Mesothelial cell of epicardium (in vitro differentiated cells): ENCODE measurements at places on chromosomes 6 and 20.

GRCh38 chr6:74057326-74057725, 361.3 kb downstream of the CD109 start:
- no peak for DNase-seq

DNA sequence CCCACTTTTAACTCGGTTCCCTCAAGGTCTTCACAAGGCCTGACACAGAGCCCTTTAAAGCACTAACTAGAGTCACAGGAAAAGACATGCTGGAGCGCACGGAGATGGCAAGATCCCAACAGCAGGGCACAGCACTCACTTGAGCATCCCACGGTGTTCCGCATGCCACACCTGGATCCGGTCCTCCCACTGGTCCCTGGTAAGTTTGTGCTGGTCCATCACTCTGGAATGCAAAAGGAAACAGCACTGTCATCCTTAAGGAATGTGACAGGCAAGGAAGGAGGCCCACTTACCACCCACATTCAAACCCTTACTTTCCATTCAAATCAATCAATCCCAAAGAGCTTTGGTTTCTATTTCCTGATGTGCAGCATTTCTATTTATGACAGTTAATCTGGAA, 34.7 kb downstream of the EZR start:
- no peak for DNase-seq

- no peak for DNase-seq
Observed at GRCh38 chr6:129212081-129212480, 329.1 kb downstream of the LAMA2 start.

GRCh38 chr6:170008294-170008785, 256.9 kb downstream of the ERMARD start:
- no peak for DNase-seq

- DNase-seq: no peak
Observed at GRCh38 chr6:158839796-158840195, 20.6 kb upstream of the EZR start.

DNA sequence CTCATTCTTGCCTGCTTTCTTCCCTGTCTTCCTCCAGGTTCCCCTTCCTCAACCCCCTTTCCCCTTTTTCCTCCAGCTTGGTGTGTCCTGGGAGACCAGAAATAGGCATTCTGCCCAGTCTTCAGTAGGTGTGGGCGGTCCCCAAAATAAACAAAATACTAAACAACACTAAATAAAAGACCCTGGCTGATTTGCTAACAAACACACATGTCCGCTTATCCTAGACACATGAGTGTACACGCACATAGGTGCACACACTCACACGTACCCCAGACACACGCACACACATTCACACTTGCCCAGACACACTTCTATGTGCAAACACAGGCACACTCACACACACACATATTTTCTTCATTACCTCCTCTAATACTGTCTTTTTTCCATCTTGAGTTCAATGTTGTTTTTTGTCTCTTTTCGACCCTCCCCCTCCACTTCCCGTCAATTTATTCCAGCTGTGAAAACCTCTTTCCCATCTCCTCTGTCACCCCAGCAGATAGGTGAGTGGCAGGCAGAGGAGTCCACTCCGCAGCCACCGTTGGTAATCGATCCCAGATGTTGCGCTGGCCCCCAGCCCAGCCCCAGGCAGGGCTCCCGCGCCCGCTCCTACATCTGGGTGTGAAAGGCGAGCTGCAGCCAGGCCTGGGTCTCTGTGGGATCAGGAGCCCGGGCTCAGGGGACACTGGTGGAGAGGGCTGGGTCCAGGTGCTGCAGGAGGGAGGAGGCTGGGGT, 56.9 kb upstream of the FOXP4 start:
- peak; percentile 71 for DNase-seq

GRCh38 chr6:124977067-124977908, 15.1 kb downstream of the RNF217 start:
- no peak for DNase-seq

- no peak for DNase-seq
Observed at GRCh38 chr6:109023356-109023925, 71.2 kb downstream of the SESN1 start.

- no peak for DNase-seq
Observed at GRCh38 chr6:64221776-64222175, 586.2 kb downstream of the PHF3 start.

DNA sequence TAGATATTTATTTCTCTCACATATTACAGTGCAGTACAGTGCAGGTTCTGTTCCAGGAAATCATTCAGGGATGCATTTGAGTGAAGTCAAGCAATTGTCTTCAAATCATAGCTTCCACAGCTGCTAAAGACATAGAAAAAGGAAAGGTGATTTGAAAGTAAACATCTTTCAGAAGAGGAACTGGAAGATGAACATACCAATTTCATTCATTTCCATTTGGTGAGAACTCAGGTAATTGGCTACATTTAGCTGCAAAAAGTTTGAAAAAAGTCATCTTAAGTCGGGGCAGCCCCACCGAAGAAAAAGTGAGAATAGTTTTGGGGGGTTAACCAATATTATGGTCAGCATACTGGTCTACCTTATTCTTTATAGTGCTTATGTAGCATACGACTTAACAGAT, 61.4 kb upstream of the IL20RA start:
- DNase-seq: no peak

GRCh38 chr6:83472767-83473166, 39.6 kb upstream of the PRSS35 start:
- DNase-seq: no peak

GRCh38 chr20:3738111-3739053, 5.9 kb downstream of the HSPA12B start:
- DNase-seq: no peak

- no peak for DNase-seq
Observed at GRCh38 chr20:8476021-8476420, 344.0 kb downstream of the PLCB1 start.

GRCh38 chr6:156866220-156867015, 89.2 kb downstream of the ARID1B start:
- no peak for DNase-seq

DNA sequence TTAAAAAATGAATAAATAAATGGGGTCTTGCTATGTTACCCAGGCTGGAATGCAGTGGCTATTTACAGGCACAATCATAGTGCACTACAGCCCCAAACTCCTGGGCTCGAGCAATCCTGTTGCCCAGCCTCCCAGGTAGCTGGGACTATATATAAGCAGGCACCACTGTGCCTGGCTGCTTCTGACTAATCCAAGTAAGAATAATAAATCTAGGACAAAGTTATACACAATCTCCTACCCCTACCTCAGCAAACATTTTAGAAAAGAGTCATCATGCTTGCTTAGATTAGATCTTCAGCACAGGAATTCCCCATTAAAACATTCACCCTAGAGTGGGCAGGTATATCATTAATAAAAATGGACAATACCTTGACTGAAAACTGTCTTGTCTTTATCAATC, 124.6 kb downstream of the REV3L start:
- no peak for DNase-seq

DNA sequence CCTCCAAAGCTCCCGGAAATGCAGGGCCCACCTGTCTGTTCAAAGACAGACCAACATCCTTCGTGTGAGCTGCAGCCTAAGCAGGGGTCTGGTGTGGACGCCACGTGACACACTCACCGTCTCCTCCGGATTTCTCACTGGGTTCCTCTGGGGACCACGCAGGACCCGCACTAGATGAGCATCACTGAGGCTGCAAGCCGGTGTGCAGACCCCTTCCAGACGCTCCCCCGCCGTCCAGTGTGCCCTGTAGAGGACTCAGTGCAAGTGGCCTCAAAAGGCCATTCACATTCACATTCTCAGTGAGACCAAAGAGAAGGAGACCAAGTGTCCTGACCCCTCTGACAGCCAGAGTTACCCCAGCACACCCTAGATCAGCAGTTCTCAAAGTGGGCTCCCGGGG, 91.2 kb upstream of the QKI start:
- DNase-seq: no peak

- DNase-seq: peak; percentile 95
Observed at GRCh38 chr6:116570856-116571682, at the start of gene RWDD1. RWDD1 (plus strand) TSS chr6:116571504; CDS start chr6:116571583, 79 bp downstream.

DNA sequence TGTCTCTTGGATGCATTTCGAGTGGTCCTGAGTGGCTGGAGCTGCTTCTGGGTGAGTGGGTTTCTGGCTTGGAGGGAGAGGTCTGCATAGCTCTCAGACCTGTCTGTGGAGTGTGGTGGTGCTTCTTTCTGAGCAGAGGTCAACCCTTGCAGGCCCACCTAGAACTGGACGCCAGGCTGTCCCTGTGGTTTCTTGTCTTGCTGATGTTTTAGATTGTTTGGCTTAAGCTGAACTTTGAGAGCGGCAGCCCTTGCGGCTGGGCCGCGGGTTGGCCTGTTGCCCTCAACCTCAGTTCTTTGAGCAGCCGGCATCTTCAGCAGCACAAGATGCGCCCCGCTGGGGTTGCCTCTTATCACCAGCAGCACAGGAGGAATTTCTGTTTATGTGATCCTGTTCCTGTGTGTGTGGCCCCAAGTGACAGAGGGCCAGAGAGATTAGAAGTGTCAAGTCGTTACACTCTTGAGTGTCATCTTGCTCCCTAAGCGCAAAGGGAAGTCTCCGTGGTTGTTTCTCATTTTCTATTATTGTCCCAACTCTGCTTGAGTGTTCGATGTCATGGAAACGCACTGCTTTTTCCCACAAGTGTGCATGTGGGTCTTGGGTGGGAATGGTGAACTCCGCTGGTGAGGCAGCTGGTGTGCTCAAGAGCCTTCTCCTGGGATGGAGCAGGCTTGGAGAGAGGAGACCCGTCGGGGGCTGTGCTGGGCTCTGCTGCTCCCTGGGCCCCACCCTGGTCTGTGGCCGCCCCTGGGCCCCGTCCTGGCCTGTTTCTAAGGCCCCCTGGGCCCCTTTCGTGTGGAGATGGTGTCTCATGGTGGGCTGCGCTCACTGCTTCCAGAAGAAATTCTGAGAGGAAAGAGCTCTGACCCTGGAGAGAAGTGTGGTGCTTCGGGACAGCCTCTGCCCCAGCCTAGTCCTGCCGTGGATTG, 20.1 kb upstream of the SLC22A1 start:
- DNase-seq: no peak

GRCh38 chr6:14645221-14645620, 527.6 kb downstream of the CD83 start:
- DNase-seq: no peak

- DNase-seq: no peak
Observed at GRCh38 chr6:156028335-156029131, 572.9 kb upstream of the NOX3 start.

DNA sequence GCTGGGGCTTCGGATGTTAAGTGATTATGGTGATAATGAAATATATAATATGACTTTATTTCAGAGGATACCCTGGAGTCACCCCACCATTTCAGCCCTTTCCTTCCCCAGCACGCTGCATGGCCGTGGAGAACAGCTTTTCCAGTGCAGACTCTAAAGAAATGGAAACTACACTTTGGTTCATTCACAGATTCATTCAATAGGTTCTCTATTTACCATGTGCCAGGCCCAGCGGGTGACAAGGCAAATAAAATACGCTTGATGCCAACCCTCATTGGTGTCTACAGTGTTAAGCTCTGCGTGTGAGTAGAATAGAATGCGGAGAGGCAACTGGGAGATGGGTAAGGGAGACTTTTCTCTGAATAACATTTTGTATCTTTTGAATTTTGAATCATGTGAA, 89.7 kb downstream of the TCP11 start:
- no peak for DNase-seq

DNA sequence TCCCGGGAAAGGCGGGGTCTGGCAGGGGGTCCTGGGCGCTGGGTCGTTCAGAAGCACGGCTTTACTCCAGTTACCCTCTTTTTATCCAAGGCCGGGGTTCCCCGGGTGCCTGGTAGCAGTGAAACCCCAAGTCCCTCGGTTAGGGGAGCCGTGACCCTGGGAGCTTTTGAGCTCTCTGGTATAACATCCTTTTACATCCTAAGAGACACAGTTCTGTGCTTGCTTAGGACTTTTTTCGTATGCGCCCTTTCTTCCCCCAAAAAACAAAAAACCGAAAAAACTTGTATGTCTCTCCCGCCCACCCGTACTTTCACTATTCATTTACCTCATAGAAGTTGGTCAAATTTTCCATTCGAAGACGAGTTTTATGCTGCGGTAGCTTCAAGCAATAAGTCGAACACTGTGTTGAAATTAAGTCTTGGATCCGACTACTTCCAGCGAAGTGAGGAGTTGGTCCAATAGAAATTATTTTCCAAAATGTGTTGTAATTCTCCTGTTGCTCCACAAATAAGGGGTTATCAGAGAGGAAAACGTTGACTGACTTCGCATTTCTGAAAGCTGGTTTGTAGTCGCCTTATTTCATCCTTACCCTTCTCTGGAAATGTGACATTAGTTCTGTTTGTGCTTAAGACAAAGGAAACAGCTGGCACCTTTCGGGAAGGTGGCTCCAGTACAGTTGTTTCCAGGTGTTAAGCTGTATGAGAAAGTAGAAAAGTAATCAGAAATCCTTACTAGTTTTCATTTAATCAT, 816 bp upstream of the MAN1A1 start:
- DNase-seq: no peak

DNA sequence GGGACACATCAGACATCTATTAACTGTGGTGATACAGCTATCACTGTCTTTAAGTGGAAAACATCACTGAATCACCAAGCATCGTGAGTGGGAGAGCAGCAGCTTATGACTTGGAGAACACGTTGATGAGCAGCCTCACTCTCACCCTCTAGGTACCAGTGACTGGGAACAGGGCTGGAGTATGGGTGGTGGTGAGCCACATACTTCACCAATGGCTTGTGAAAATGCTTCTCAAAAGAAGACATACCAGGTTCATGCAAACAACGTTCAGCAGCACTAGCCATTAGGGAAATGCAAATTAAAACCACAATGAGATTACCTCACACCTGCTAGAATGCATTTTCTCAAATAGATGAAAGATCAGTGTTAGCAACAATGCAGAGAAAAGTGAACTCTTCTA, 25.3 kb downstream of the SNX5 start:
- no peak for DNase-seq

DNA sequence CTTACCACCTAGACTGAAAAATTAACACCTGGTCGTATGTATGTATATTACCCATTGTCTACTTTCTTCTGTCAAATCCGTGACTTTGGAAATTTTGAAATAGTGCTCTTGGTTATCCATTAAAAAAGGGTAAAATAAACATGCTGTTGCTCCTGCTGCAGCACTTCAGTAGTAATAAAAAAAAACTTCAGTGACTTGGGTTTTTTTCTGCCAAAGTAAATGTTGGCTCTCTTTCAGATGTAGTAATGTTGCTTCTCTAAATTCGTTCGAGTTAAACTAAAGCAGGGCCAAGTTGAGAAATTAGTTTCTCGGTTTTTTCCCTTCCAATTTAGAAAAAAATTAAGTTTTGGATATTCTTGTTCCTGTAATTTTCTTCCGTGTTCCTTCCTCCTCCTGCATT, 34.2 kb downstream of the JARID2 start:
- no peak for DNase-seq

- DNase-seq: no peak
Observed at GRCh38 chr6:25922301-25922700, 8.2 kb downstream of the SLC17A2 start.

GRCh38 chr6:33628401-33628964, 7.4 kb downstream of the ITPR3 start:
- no peak for DNase-seq

GRCh38 chr6:86030875-86031274, 388.2 kb upstream of the SYNCRIP start:
- no peak for DNase-seq

- DNase-seq: no peak
Observed at GRCh38 chr6:15996030-15996429, 132.9 kb upstream of the MYLIP start.
